AG08395 (cell line): ENCODE measurements at places on chromosomes 3 and 15.

DNA sequence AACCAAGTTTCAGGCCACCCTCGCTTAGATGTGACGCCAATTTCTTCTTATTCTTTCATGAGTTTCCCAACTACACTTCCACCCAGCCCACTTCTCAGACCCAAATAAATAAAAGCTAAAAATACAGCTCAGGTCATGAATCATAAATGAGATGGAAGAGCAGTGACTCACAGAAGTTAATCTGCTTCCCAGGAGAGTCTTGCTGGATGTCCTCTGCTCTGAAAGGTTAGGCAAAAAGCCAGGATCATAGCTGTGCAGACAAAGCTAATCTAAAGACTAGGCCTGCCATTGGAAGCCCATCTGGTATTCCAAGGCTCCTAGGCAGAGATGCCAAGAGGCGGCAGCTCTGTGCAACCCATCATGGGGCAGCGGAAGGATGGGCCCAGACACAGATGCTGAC lies 24.1 kb downstream of the SHC4 start:
- DNase-seq, result peak; percentile 83

DNA sequence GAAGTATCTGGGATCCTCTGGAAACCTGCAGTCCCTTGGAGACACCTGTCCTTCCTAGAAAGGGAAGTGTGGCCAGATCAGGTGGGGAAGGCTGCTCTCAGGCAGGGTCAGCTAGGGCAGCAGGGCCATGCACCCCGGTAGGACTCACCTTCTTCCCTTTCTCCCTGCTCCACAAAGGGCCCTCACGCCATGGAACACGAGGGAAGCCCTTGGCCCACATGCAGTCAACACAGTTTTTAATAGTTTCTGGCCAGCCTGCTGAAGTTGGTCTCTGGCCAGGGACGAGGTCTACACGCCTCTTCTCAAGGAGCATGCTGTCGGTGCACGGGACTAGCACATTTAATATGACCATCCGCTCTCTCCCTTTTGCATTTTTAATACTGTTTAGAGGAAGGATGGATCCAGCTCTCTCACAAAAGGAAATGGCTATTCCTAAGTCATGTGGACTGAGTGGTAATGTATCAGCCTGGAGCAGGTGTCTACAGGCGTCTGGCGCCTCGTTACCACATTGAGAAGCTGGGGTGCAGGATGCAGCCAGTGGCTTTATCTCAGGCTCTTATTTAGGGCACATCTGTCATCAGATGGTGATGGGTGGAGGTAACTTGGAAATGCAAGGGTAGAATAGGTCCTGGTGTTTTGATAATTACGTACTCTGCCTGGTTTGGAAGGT lies 153.9 kb downstream of the KLF13 start:
- no peak for DNase-seq

- no peak for DNase-seq
Observed at GRCh38 chr3:94304954-94305353, 242.1 kb downstream of the NSUN3 start.

GRCh38 chr3:188505911-188506310 lies 352.0 kb downstream of the LPP start:
- DNase-seq, result no peak

GRCh38 chr3:187051066-187051465 lies 88.2 kb downstream of the RPL39L start:
- no peak for DNase-seq

DNA sequence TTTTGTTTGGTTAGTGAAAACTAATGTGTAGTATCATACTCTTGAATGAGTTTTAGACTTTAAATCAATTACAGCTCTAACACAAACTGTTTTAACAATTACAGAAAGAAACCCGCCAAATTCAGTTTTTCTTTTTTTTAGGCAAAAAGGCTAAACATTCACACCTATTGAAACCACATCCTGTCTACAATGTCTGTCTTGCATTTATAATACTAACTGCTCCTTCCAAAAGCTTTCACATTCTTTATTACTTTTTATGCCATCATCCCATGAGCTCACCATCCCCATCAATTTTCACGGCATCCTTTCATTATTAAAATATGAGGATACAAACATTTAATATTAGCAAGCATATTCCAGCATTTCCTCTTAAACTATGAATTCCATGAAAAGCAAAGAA lies 593.3 kb downstream of the FOXP1 start:
- DNase-seq, result no peak

DNA sequence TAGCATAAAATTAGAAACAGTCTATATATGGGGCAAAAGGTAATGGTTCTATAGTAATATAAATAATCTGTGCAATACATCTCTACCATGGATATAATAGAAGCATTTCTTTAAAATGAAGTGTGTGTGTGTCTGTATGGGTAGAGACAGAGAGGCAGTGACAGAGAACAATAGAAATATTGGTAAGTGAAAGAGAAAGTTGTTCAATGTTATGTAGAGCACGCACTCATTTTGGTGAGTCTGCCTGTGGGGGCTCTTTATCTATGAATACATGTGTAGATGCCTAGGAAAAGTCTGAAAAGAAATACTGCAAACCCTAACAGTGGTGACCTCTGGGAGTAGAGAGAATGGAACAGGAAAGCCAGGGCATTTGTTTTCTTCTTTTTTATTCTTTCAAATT lies 182.6 kb downstream of the STAC start:
- DNase-seq, result no peak

GRCh38 chr3:167978071-167978470 lies 117.7 kb downstream of the GOLIM4 start:
- DNase-seq, result no peak

DNA sequence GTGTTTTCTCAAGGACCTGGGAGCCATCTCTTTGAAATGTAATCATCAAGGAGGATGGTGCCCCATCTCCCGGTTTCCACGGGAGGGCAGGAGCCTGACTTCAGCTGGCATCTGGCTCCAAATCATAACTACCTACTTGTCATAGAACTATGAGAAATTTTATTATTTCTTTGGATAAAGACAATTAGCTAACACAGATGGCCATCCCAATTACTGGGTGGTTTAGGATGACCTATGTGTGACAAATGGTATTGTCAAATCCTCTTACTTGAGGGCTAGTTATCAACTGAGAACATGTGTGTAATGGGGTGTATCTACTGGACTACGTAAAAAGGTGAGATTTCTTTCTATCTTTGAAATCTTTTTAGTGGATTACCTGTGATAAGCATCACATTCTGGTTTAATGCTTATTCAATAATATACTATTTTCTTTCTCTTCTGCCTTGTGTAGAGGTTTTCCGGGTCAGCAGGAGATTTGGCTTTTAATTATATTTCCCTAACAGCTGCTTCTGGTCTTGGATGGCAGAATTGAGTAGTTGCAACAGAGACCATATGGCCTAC lies 15.3 kb upstream of the PARP14 start:
- no peak for DNase-seq

DNA sequence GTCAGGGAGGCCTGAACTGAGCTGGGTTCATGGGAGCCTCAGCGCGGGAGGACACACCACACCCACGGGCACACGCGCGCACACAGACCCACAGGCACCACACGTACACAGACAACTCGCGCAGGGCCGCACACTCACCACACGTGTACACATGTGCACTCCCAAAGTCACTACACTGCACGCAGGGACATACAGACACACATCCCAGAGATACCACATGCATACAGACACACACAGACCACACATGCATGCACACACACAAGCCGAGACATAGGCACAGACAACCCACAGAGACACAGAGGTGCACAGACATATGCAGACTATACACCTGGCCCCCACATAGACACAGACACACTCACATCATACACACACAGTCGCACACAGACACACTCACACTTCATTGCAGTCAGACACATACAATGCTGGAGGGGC lies 1.1 kb upstream of the MGLL start:
- DNase-seq, result no peak

GRCh38 chr3:117005274-117005673 lies 295.7 kb downstream of the TUSC7 start:
- DNase-seq, result no peak

- no peak for DNase-seq
Observed at GRCh38 chr3:41193794-41194539, 5.3 kb upstream of the CTNNB1 start.

DNA sequence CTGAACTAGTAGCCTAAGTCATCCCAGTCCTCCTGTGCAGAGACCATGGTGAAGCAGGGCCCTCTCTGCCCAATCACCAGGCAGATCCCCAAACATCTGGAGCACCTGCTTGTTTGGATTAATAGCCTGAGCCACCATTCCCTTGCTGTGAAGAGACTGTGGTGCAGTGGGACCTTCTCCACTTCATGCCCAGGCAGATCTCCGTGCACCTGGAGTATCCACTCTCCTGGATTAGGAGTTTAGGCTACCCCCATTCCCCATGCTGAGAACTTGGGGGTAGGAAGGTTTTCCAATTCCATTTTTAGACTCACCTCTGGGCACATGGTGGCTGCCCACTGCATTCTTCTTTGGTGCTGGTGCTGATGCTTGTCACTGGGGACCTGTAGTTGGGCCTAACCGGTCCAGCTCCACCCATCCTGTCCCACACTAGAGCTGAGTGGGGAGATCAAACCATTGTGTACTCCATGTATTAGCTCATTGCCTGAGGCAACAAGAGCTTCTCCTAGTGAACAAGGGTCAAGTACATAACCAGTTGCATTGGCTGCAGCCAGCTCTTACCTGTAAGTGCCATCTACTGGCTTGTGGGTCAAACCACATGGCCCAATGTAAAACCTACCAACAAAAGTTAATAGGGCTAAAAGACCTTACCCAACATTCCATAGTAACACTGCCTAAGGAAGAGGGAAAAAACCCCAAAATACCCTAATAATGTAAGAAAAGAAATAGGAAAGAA lies 382.5 kb upstream of the CBLB start:
- no peak for DNase-seq

DNA sequence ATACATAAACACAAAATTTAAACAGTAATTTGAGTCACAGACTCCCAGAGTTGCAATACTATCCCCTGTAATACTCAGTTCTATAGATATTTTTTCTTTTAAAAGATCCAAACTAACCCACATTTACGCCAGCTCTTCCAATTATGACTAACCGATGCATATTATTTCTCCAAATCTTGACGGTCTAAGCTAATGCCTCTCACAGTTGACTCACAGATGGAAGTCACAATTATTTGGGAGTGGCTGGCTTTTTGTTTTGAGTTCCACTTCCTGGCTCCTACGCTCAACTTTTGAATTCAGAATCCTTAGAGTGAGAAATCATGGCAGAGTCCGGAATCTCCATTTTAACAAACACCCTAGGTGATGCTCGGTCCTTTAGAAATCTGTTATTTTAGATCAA lies 749.9 kb downstream of the FHIT start:
- no peak for DNase-seq

GRCh38 chr15:45162771-45163507 lies 24.8 kb downstream of the SHF start:
- peak; percentile 94 for DNase-seq
